ENCODE measurements at places on chromosomes 6 and 20.

- no peak for DNase-seq
Measured at GRCh38 chr6:149271348-149272340, 45.9 kb upstream of the TAB2 start.

- no peak for DNase-seq
Measured at GRCh38 chr6:42084889-42085288, 34.6 kb downstream of the TAF8 start.

GRCh38 chr6:33979750-33980149 lies 166.1 kb downstream of the GRM4 start:
- no peak for DNase-seq

- no peak for DNase-seq
Measured at GRCh38 chr6:87183687-87184086, 28.3 kb downstream of the ZNF292 start.

DNA sequence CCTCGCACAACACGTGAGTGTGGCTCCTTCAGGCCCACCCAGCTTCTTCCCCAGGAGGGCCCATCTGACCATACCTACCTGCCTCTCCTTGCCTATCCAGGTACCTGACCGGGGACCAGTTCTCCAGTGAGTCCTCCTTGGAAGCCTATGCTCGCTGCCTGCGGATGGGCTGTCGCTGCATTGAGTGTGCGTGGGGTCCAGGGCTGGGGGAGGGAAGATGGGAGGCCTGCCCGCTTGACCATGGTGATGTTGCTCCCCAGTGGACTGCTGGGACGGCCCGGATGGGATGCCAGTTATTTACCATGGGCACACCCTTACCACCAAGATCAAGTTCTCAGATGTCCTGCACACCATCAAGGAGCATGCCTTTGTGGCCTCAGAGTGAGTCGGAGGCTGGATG lies 26.5 kb downstream of the PLCG1 start:
- DNase-seq, result no peak

- no peak for DNase-seq
Measured at GRCh38 chr20:34210271-34210670, 31.0 kb upstream of the ASIP start.

- no peak for DNase-seq
Measured at GRCh38 chr20:50339466-50339901, 148.9 kb downstream of the CEBPB start.

DNA sequence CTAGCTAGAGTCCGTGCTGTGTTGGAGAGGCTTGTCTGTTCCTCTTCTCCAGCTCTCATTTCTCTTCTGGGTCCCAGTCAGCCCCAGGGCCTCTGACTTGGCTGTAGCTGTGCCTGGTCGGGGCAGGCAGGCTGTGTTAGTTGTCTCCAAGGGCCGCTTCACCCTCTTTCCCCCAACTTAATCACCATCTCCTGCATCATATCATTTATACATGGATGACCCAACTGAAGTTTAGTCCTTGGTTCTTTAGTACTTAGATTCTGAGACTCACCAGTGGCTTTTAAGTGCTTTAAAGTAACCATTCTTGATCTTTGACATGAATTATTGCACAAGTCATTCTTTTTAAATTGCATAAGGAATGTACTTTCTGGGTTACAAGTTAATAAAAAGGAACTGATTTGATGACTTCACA lies 127.3 kb downstream of the RTN4IP1 start:
- no peak for DNase-seq

DNA sequence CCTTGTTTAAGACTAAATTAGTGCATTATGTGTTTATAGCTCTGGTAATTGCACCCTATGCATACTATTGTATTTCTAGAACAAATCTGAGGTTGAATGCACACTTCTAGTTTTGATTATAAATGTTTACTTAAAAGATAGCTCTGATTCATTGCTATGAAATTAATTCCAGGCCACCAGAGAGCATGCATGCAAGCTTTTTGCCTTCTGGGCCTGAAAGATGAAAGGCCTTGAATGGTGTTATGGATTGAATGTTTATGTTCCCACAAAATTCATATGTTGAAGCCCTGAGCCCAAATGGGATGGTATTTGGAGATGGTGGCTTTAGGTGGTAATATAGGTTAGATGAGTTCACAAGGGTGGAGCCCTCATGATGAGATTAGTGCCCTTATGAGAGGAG lies 695.0 kb upstream of the MAP3K7 start:
- DNase-seq, result no peak

GRCh38 chr6:138162111-138162954 lies 594 bp downstream of the ARFGEF3 start:
- no peak for DNase-seq

GRCh38 chr6:156735751-156736150 lies 41.4 kb upstream of the ARID1B start:
- DNase-seq, result no peak

DNA sequence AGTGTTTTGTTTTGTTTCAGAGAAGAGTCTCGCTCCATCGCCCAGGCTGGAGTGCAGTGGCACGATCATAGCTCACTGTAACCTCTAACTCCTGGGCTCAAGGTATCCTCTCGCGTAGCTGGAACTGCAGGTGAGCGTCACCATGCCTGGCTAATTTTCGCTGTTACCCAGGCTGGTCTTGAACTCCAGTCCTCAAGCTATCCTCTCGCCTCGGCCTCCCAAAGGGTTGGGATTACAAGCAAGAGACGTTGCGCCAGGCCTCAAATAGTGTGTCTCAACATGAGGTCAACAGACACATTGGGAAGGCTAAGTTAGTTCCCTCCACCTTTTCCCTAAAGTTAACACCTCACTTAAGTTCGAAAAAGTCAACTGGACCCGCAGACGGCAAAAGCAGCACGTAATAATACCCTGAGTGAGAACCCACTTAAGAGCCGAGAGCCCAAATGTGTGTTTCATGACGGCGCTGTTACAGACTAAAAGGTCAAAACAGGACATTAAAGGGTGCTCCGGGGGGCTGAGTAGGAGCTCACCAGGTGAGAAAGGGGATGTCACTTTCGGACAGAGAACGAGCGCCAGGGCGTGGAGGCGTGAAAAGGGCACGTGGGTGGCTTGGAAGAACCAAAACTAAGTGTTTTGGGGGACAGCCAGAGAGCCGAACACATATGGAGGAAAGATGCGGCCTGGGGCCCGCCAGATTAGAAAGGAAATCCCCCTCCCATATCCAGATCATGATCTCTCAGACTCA lies 499 bp downstream of the TTI1 start:
- peak; percentile 23 for DNase-seq

- no peak for DNase-seq
Measured at GRCh38 chr6:132812756-132813172, 1.6 kb upstream of the RPS12 start.

DNA sequence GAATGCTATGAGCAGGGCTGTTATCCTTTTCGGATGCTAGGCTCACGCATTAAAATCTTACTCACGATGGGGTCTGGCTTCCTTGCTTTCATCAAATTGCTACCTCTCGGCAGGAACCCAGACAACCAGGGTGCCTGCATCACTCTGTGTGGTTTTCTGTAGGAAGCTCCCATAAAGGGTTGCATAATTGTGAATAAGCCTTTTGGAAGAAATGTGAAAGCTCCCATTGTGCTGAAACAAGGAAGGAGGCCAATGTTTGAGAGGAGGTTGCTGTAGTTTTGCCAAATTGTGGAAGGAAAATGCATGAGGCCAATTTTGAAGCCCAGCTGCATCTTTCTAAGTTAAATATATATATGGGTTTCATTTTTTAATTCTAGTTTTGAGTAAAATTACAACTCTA lies 615.5 kb downstream of the C6orf118 start:
- DNase-seq, result no peak

DNA sequence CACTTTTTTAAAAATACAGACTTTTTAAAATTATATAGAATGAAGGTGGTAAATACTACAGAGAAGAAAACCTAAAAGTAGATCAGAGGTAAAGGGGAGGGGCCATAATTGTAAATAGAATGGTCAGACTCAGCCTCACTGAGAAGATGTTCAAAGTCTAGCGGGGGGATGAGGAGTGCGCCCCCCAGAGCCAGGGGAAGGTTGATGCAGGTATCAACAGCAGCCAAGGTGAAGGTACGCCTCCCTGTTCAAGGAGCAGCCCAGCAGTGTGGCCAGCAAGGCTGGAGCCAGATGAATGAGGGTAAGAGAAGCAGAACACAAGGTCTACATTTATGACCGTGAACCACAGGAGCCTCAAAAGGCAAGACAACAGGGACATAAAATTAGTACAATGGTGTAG lies 204.1 kb downstream of the PTPRT start:
- DNase-seq, result no peak

DNA sequence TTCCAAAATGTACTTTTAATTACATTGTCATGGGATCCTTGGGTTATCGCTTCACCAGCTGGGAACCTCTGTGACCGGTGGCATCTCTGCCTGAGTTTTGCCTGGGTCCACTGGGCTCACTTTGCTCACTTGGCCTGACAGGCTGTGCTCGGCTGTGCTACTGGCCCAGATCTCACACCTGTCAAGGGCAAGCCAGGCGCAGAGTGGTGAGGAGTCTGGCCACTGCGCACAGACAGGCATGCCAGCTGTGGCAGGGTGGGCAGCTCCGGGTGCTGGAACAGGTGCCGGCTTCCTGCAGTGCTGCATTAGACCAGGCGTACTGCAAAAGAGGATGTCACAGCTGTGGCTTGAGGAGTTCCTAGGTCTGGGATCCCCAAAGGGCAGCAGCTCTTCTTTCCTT lies 489.8 kb downstream of the TENT5A start:
- DNase-seq, result no peak

- peak; percentile 35 for DNase-seq
Measured at GRCh38 chr20:3115190-3116107, 30.9 kb upstream of the AVP start.

DNA sequence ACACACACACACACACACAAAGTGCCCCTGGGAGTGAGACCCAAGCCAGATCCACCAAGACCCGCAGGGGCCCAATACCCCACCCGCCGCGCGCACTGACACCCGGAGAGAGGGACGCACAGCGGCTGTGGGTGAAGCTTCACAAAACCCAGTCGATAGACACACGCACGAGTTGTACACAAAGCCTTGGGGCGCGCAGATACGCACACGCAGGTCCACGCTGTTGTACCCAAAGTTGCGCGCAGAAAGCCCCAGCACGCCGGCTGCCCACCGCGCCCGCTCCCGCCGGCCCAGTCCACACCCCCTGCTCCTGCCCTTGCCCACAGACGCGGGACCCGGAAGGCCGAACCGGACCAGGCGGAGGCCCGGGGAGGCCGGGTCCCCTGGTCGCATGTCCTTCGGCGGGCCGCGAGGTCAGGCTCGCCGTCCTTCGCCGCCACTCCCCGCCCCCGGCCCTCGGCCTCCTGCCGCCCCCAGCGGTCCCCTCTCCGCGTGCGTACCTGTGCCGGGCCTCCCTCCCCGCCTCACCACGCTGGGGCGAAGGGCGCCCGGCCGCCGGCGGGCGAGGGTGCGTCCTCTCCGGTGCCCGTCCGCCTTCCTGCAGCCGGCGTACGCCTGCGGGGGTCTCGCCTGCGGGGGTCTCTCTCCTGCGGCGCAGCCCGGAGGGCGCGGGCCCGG lies at the start of gene TMEM74B:
Gene TMEM74B, minus strand, starts transcription at position 344 of the 678 bp plus-strand sequence. CDS start 1,180 bp downstream, outside the sequence.
- no peak for DNase-seq

- no peak for DNase-seq
Measured at GRCh38 chr6:25774120-25774715, 19.7 kb downstream of the SLC17A4 start.

DNA sequence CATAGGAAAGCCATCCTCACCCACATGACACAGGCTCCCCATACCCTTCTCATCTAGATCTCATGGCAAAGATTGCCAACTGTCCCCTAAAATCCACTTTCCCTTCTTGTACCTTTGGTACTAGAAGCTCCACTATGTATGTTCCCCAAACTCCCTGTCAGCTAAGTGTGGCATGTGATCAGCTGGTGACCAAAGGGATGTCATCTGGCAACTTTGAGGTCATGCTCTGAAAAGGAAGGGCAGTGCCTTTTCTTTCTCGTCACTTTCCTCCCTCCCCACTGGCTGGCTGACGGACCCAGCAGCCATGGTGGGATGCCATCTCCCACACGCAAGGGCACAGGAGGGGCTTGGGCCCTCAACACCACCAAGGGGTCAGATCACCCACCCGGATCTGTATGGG lies 23.8 kb upstream of the TAF8 start:
- DNase-seq, result no peak

DNA sequence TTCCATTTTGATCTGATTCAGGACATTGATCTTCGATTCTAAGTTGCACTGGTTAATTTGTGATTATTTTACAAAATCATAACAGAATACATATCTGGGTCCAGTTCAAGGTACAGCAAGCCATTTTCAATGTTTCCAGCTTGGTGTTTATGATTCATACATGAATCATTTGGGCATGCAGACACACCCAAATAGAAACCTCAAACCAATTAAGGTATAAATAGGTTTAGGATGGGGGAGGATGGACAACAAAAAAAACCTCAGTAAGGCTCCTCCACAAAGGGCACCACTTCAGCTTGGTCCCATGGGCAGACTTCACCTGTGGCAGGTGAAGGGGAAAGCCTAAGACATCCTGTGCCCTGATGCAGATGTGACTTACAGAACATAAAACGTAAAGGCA lies 192.7 kb downstream of the KHDC1L start:
- DNase-seq, result no peak

DNA sequence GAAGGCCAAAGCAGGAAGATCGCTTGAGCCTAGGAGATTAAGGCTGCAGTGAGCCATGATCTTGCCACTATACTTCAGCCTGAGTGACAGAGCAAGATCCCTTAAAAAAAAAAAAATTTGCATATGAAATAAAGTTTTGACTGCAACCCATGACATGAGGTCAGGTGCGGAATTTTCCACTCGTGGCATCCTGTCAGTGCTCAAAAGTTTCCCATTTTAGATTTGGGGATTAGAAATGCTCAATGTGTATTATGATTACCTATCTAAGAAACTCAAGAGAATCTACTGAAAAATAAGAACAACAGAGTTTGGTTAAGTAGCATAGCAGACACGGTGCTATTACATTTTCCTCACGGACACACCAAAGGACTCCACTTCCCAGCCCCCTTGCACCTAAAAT lies 11.7 kb downstream of the SLC23A2 start:
- no peak for DNase-seq

DNA sequence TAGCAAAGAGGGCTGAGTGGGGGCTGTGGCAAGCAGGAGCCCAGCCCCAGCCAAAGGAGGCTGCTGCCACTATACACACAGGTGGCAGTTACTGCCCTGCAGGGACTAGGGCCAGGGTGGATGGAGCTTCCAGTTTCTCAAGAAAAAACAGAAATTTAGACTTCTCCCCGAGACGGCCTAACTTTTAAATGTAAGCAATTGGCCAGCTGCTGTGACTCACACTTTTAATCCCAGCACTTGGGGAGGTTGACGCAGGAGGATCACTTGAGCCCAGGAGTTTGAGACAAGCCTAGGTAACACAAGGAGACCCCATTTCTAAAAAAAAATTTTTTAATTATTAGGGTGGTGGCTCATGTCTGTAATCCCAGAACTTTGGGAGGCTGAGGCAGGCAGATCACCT lies 98.2 kb upstream of the NFATC2 start:
- DNase-seq, result no peak

DNA sequence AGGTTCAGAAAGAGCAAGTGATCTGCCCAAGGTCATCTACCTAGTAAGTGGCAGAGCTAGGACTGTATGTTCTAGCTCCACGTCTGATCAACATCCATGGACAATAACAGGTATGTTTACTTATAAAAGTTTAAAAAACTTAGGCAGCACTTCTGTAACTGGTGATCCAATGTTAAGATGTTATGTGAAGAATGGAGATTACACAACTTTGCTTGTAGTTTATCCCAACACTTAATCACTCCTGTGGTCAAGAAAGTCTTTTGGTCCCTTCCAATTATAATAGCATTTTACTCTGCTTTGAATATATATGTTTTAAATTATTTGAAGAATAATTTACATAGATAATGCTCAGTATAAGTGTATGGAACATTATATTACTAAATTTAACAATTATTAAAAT lies 4.8 kb downstream of the FBXO30 start:
- DNase-seq, result no peak

All from ovary (tissue), 10 donors.